ENCODE measurements at places on chromosomes 5 and 9.

DNA sequence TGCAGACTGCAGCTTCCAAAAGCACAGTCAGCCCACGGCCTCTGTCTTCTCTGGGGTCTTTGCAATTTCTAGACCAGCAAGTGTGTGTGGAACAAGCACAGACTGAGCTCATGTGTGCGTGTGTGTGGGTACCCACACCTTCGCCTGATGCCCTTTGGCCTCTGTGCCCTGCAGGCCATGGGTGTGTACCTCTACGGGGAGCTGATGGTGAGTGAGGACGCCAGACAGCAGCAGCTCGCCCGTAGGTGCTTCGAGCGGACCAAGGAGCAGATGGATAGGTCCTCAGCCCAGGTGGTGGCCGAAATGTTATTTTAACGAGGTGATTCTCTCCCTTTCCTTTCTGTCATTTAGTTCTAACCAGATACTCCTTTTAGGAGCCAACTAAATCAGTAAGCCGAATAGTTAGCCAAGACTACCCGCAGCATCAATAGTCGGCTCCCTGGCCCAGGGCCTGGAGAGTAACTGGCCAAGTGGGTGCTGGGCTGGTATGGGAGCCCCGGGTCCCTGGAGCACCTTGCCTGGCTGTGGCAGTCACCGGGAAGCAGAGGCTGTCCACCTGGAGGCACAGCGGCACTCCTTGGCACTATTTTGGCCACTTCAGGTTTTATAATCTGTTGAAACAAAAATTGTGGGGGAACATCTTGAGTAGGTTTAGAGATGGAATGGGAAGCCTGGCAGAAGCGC, 235.0 kb downstream of the FANCC start:
- DNase-seq: no peak

GRCh38 chr9:86585422-86586143, 231.4 kb upstream of the TUT7 start:
- DNase-seq: no peak

GRCh38 chr5:132425009-132425937, 55.8 kb downstream of the SLC22A5 start:
- DNase-seq: peak; percentile 77

- DNase-seq: no peak
Observed at GRCh38 chr5:6494939-6495338, 46.3 kb downstream of the UBE2QL1 start.

DNA sequence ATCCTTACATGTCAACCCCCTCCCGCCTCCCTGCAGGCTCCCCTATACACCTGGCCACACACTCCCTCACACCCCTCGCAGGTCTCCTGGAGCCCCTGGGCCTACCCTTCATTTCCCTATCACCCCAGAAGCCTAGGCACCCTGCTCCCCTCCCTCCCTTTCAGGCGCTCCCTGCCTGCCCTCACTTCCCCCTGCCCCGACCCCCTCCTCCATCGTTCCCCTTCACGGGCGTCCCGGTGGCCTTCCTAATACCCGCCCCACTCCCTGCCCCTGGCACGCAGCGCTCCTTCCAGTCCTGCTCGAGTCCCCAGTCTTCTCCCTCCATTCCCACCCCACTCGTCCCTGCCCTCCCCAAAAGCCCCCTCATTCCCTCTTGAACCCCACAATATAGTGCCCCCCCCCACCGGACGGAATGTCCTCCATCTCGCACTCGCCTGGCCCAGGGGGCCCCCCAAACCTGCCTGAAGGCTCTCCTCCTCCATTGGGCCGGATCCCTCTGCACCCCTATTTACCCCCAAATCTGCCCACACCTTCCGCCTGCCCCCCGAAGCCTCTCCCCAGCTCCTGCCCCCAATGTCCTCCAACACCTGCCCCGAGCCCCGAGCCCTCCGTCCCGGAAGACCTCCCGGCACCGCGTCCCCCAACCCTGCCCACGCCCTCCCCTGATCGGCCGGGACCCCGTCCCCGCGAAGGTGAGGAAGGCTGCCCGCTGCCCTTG, 746 bp downstream of the STRBP start:
- no peak for DNase-seq

- no peak for DNase-seq
Observed at GRCh38 chr9:3947588-3947845, 352.4 kb downstream of the GLIS3 start.

- no peak for DNase-seq
Observed at GRCh38 chr9:82489201-82489821, 500.7 kb downstream of the SPATA31D1 start.

- no peak for DNase-seq
Observed at GRCh38 chr5:34751807-34752736, 86.9 kb upstream of the TTC23L start.

DNA sequence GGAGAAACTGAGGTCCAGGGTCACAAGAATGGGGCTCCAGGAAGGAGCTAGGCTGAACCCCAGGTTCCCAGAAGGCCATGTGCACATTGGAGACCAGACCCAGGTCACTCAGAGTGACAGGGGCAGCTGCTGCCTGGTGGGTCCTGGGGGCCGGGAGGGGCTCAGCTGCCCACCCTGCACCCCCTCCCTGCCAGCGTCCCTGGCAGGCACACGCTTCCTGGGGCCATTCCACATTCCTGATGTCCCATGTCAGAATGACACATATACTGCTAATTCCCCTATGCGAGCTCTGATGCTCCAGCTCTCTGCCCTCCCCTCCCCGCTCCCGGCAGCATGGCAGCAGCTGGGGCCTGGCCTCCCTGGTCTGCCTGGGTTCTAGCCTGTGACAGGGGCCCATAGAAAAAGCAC, 14.0 kb downstream of the FGFR4 start:
- DNase-seq: no peak

DNA sequence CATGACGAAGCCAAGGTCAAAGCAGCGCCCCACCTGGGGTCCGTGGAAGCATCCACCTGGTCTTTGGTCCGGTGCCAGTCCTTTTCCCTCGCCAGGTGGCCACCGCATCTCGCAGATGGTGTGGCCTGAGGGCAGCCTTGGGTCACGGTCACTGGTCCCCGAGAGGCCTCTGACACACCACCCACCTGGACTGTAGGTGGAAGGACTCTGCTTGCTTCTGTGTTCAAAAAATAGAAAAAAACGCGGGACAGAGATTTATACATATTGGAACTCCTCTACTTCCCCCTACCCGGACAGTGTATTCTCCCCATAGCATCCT, 466 bp upstream of the TTC39B start:
- DNase-seq: no peak

- DNase-seq: no peak
Observed at GRCh38 chr9:119588874-119589744, 219.9 kb upstream of the BRINP1 start.

- no peak for DNase-seq
Observed at GRCh38 chr9:36625006-36625615, 52.4 kb downstream of the MELK start.

DNA sequence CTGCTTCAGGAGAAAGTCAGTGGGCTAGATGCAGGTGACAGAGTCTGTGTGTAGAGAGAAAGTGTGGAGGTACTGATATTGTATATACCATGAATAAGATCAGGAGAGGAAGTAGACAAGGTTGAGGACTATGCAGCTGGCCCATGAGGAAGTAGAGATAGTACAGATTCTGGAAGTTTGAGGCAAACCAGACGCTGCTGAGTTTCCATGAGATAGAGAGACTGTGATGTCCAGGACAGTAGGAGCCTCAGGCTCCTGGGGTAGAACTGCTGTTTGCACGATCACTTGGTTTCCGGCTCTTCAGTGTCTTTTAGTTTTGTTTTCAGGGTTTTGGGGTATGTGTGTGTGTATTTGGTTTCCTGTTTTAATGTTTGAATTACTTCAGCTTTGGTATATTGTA, 13.6 kb downstream of the OTULINL start:
- peak; percentile 37 for DNase-seq

DNA sequence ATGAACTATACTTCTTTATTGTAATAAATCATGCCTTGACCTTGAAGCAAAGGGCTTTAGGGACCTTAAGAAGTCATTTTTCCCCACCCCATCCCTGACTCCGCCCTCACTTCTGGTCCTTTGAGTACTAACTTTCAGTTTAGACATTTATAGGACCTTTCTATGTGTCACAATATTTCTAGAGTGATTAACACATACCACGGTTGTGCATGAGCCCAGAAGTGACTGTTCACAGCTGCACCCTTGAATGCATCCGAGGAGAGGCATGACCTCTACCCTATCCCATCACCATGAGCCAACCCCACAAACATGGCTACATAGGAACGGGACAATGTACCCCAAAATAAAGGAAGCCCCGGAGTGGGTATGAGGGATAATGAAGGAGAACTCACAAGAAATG, 160.3 kb downstream of the HSD17B3 start:
- DNase-seq: no peak

DNA sequence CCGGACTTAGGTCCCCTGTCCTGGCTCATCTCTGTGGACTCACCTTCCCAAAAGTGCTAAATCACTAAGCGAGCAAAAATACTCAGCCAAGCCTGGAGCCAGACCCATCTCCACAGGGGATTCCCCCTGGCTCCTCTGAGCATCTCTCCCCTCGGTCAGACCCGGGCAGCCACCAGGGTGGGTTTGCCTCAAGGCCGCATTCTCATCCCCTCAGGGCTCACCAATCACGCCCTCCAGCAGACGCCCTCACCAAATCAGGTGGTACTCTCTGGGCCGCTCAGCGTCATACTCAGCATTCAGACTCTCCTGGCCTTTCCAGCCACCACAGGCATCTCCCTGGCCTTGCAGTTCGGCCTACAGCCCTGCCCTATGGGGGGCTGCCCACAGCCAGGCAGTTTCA, 49.7 kb downstream of the C5orf15 start:
- DNase-seq: no peak

DNA sequence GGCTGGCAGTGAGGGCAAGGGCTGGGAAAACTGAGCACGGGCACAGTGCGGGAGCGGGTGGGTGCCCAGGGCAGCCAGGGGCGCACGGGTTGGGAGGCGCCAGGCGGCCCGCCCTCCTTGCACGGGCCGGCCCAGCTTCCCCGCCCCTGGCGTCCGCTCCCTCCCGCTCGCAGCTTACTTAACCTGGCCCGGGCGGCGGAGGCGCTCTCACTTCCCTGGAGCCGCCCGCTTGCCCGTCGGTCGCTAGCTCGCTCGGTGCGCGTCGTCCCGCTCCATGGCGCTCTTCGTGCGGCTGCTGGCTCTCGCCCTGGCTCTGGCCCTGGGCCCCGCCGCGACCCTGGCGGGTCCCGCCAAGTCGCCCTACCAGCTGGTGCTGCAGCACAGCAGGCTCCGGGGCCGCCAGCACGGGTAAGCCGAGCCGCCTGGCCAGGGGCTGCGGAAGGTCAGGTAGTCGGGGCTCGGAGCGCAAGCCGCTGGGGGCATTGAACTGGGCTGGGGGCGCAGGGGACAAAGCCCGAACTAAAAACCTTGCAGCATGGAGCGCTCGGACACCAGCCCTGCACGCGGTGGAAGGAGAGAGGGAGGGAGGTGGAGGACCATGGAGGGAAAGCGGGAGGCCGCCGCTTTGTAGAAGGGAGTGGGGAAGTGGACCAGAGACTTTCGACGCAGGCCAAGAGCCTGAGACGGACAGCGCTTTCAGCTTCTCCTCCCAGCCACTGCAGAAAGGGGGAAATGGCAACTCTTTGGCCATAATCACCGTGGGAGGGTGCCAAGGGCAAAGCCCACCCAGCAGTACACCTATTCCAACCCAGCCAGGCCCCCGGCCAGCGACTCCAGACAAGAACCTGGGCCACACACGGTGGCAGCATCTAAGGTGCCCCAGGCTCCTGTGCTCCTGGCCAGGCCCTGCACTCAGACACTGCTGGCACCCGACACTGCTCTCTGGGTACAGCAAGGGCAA, at the start of gene TGFBI:
TGFBI (plus strand) TSS at position 207 of the 961 bp plus-strand sequence; CDS start at position 275, 68 bp downstream.
- DNase-seq: peak; percentile 3

DNA sequence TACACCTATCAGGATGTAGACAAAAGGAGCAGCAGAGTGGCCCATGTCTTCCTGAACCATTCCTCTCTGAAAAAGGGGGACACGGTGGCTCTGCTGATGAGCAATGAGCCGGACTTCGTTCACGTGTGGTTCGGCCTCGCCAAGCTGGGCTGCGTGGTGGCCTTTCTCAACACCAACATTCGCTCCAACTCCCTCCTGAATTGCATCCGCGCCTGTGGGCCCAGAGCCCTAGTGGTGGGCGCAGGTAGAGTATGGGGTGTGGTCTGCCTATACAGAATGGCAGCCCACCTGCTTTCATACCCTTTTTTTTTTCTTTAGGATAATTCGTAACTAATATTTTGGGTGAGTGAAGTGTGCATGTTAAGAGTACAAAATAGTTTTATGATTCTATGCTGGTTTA, 1.1 kb downstream of the SLC27A6 start:
- DNase-seq: no peak

DNA sequence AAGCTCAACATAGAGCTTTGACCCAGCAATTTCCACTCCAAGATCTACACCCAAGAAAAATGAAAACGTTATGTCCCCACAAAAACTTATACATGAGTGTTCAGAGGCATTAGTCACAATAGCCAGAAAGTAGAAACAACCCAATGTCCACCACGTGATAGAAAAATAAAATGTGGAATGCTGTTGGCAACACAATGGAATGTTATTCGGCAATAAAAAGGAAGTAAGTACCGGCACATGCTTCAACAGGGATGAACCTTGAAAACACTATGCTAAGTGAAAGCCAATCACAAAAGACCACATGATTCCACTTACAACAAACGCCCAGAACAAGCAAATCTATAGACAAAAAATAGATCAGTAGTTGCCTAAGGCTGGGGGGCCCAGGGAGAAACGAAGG, 6.0 kb downstream of the UBQLN1 start:
- no peak for DNase-seq
